ENCODE measurements at places on chromosomes 16 and 17.

GRCh38 chr17:4850246-4850645 lies 17.1 kb downstream of the MINK1 start:
- DNase-seq, result no peak

- no peak for DNase-seq
Observed at GRCh38 chr17:81534157-81535006, 6.2 kb downstream of the FSCN2 start.

GRCh38 chr17:40612599-40613244 lies 34.9 kb downstream of the SMARCE1 start:
- DNase-seq, result no peak

GRCh38 chr17:18141210-18141803 lies 32.8 kb downstream of the MYO15A start:
- peak; percentile 81 for DNase-seq

- DNase-seq, result no peak
Observed at GRCh38 chr17:78908426-78908825, 5.4 kb upstream of the CEP295NL start.

- no peak for DNase-seq
Observed at GRCh38 chr17:55727275-55727674, 4.6 kb upstream of the TMEM100 start.

- no peak for DNase-seq
Observed at GRCh38 chr16:20844588-20844987, 38.3 kb downstream of the REXO5 start.

GRCh38 chr16:17067882-17068281 lies 402.9 kb downstream of the XYLT1 start:
- DNase-seq, result no peak

- no peak for DNase-seq
Observed at GRCh38 chr17:7974638-7975131, 27.7 kb upstream of the GUCY2D start.

DNA sequence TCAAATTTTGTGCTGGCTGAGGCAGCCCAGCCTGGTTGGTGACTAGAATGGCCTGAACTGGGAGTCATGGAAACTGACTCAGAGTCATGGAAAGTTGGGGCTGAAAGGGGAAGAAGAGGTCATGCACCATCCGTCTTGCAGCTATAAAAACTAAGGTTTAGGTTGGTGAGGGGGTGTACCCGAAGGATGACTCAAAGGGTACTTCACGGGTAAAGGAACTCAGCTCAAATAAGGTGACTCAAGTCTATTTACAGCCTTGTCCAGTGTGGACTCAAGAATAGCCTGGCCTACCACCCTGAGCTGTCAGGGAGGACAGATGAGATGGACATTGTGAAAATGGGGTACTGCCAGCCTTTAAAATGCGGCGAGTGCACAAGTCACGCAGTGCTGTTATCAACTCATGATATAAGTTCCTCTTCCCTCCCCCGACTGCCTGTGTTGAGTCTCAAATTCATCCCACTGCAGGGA lies 18.6 kb downstream of the CD300LB start:
- no peak for DNase-seq

GRCh38 chr17:77749321-77749751 lies 209.2 kb upstream of the TNRC6C start:
- no peak for DNase-seq

DNA sequence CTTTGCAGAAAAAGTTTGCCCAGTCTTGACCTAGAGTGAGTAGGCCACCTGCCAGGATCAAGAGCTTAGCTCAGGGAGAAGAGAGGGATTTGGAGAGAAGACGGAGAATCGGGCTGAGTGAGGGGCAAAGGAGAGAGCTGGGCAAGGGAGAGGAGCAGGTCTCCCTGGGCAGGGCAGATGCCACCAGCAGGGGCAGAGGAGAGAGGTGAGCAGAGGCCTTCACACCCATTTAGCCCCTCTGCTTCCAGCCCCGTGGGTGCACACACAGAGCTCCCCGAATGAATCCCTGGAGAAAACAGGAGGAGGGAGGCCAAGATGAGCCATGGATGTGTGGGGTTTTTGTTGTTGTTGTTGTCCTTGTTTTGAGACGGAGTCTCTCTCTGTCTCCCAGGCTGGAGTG lies 29.2 kb downstream of the TBX4 start:
- DNase-seq, result no peak

DNA sequence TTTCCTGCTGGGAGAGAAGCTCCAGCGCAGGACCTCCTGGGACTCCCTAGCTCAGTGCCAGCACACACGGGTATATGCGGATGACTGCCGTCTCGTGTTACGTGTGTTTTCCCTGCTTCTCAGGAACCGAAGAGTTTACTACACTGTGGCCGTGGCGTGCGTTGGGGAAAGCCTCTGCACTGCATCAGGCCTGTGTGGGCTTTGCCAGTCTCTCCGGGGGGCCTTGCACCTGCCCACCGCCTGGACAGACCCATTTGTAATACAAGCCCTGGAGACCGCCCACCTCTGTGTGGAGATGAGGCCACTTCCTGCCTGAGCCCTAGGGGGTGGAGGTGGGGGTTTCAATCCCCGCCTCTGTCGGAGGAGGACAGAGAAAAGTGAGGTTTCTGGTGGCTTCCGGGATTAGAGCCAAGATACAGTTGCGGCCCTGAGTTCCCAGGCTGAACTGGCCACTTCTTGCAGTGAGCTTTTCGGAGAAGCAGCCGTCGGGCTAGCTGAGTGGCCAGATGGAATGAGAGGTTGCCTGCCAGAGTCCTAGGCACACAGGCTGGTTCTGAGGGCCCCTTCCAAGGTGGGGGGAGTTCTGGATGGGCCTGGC lies 43.4 kb upstream of the GSE1 start:
- peak; percentile 92 for DNase-seq

- no peak for DNase-seq
Observed at GRCh38 chr17:40076591-40076990, 13.8 kb downstream of the THRA start.

- DNase-seq, result no peak
Observed at GRCh38 chr17:68468788-68469187, 11.5 kb upstream of the WIPI1 start.

GRCh38 chr17:35051579-35052240 lies 11.8 kb downstream of the RFFL start:
- peak; percentile 34 for DNase-seq

DNA sequence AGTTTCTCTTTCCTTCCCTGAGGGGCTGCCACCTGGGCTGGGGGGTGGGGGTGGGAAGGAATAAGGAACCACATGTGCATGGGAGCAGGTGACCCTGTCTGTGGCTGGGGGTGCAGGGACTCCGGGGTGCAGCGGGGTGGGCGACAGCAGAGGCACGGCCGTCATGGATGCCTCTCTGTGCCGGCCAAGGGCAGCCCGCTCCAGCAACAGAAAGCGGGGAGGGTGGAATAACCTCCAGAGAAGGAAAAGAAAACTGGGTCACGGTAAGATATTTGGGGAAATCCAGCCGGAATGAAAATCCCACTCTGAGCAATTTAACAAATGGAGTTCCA lies 4.2 kb downstream of the NDUFAF8 start:
- no peak for DNase-seq

- DNase-seq, result no peak
Observed at GRCh38 chr17:2198927-2199326, 104.7 kb downstream of the SMG6 start.

- DNase-seq, result peak; percentile 29
Observed at GRCh38 chr17:68456339-68457167, 743 bp downstream of the WIPI1 start.

- DNase-seq, result no peak
Observed at GRCh38 chr16:66382966-66383299, 16.4 kb downstream of the CDH5 start.

DNA sequence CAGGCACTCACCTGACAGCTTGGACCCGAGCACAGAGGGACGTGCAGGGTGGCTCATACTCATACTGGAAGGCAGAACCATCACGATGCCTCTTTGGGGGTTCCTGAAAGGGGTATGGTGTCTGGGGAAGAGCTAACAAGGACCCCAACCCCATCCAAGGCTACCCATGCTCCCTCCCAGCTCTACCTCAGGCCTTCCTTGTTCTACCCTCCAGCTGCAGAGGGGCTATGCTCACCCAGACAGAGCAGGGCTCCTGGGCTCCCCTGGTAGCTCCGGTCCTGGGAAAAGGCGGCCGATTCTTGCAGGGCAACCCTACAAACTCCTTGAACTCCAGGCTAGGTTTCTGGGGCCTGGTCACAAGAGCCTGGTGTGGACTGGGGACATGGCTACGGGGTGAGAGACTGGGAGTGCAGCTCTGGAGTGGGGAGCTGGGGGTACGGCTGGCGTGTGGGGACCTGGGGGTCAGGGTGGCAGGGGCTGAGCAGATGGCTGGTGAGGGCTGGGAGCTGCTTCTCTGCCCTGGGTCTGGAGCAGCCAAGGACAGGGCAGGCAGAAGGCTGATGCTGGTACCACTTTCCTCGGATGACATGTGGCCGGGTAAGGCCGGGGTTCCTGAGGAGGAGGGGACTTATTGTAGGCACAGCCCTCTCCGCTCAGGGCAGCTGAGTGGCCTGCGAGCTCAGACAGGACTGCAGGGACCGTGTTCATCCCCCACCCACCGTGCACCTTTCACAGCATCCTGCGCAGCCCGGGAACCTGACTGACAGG lies 2.1 kb downstream of the ACD start:
- DNase-seq, result no peak

DNA sequence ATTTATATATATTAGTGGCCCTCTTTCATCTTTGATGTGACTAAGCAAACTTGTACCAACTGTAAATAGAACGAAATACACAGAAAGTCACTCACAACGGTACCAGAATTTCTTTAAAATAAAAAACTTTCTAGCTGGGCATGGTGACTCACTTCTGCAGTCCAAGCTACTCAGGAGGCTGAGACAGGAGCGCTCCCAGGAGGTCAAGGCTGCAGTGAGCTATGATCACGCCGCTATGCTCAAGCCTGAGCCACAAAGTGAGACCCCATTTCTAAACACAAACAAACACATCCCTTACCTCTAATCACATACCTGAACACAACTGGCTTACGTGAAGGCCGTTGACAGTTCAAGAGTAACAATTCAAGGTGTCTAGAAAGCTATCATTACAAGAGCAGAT lies 29.7 kb downstream of the STAT5B start:
- no peak for DNase-seq

GRCh38 chr17:62681939-62682381 lies 54.5 kb downstream of the MRC2 start:
- no peak for DNase-seq

- no peak for DNase-seq
Observed at GRCh38 chr16:2487903-2488531, 13.1 kb downstream of the TBC1D24 start.

GRCh38 chr17:18946536-18946935 lies 5.4 kb upstream of the SLC5A10 start:
- no peak for DNase-seq
